HuH-7 (cell line): ENCODE measurements at places on chromosomes 4 and X.

DNA sequence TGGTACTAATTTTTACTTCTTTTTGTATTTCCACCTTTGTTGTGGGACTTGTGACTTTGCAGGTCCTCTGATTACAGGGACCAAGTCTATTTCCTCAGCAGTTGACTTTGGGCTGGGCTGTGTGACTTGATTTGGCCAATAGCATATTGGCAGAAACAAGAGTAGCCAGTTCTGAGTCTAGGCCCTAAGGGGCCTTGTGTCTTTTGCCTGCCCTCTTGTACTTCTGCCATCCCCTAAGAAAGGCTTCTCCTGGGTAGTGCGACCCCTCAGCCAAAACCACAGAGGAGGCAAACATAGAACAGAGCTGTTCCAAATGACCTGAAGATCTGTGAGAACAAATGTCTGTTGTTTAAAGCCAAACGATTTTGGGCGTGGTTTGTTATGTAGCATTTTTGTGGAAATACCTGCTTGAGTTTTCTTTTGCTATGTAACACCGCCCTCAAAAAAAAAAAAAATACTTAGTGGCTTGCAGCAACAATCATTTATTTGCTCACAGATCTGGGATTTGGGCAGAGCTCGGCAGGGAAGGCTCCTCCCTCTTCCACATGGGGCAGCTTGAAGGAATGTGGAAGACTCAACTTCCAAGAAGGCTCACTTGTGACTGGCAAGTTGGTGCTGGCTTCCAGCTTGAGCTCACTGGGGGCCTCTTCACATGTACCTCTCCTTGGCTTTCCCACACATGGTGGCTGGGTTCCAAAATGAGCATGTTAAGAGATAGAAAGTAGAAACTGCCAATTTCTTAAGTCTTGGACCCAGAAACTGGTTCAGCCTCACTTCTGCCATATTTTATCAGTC is 423.0 kb upstream of the CNKSR2 start:
- DNase-seq: no peak

GRCh38 chr4:185343726-185344581 is 51.8 kb downstream of the LRP2BP start:
- no peak for DNase-seq

- DNase-seq: no peak
These were observed 164.3 kb downstream of the GABRB1 start for GRCh38 chr4:47195706-47196105.

- DNase-seq: no peak
These were observed 141.8 kb upstream of the NALF2 start for GRCh38 chrX:69362354-69362753.

DNA sequence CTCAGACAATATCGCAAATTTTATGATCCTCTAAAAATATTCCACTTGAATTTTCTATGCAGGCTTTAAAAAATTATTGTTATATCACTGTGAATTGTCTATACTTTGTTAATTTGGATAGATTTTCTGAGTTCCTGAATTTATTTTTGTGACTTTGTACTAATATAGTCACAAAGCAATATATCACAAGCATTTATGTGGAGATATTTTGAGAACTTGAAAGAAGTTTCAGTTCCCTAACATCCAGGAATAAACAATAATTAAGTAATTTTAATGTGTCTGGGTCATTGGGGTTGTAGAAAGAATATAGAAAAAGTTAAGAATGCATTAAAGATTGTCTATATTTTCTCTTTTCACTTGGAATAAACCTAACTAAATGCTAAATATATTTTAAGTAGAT is 32.0 kb downstream of the CXCL8 start:
- DNase-seq: no peak

DNA sequence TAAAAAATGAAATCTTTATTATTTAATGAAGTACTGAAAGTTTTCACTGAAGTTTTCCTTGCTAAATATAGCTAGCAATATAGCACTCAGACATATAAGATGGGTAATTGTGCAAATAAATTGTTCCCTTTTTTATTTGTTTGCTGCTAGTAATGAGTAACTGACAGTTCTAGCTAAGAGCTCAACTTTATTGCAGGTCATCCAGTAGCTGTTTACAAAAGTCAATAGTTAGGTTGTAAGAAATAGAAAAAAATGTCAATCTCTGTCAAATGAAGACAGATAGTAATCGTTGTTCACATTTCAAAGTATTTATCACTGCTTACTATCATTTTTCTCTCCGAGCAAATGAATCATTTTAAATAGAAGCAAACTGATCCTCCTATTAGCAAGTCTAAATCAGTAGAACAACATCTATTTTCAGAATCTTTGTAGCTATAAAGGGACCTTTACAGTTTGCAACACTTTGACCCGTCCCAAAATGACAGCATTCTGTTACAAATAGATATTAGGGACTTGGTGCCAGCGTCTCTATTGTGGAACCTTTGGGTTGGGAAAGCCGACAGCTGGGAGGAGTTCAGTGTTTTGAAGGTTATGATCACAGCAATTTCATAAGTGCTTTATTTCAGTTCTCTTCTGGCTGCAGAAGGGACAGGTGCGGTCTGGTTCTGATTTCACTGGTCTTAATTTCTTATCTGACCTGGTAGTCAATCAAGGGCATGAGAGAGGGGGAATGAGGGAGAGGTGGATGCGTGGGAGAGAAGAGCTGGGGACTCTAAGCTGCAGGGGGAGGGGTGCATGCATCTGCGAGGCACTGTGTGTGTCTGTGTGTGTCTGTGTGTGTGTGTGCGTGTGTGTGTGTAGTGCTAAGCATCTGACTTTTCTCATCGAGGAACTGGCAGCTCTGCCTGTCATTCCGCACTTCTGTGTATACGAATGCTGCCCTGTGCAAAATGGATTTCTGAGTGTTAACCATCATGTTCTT is 227.9 kb upstream of the PITX2 start:
- DNase-seq: peak; percentile 32

GRCh38 chr4:71334465-71334882 is 4.3 kb upstream of the SLC4A4 start:
- DNase-seq: no peak

GRCh38 chrX:96081891-96082290 is 602.8 kb upstream of the DIAPH2 start:
- DNase-seq: no peak

GRCh38 chr4:71229477-71230270 is 109.1 kb upstream of the SLC4A4 start:
- DNase-seq: peak; percentile 32

GRCh38 chr4:710916-711315 is 5.3 kb downstream of the PCGF3 start:
- DNase-seq: no peak

- no peak for DNase-seq
These were observed 1608.7 kb downstream of the STIM2 start for GRCh38 chr4:28469387-28469786.

GRCh38 chrX:49884290-49884862 is 5.1 kb downstream of the USP27X start:
- DNase-seq: peak; percentile 70

- DNase-seq: no peak
These were observed 71.3 kb upstream of the ACSL1 start for GRCh38 chr4:184896868-184897715.

DNA sequence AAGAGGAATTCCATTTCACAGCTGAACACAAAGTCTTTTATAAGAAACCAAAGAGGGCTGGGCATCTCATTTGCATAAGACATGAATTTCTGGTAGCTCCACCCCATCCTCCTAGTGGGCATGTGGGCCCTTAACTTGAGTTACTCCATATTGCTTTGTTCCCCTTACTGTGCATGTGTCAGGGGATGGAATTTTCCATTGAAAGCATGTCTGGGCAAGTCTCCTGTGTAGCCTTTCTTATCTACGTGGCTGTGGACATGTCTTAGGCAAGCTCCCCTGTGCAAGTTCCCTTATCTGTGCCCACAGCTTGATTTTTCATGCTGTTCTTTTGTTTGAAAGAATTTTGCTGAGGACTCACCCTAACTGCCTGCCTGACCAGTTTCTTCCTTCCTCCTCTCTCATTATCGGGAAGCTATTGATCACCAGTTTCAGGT is 123.5 kb upstream of the JADE1 start:
- DNase-seq: no peak

DNA sequence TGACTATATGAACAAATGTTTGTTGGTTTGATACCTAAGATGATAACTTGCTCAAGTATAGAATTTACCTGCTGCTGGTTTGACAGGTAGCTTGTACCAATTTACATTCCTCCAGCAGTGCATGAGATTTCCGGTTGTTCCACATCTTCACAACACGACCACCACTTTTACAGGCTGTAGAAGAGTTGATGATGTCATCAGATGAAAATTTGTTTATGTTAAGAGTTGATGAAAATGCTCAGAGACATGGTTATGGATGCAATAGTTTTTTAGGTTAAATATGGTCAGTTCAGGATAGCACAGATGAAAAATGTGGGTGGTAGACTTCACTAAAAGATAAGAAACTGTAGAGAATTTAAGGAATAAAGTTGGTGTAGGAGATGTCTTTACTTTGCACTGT is 468.3 kb downstream of the PCDH18 start:
- no peak for DNase-seq

GRCh38 chrX:9471571-9471985 is 6.7 kb downstream of the TBL1X start:
- DNase-seq: no peak

DNA sequence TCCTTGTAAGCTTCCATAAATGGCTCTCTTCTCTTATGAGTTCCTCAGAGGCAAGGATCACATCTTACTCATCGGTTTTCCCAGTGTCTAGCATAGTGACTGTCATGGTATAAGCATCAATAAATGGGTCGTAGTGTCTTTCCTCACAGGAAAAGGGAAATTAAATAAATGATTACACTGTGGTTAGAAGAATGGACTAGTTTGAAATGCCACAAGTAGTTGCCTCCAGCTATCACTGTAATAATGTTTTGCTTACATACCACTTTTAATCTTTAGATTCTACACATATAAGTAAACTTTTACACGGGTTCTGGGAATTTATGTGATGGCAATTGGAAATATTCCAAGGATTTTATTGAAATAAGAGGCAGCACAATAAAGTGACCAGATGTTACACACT is 152.8 kb upstream of the CXorf51A start:
- DNase-seq: no peak

GRCh38 chrX:103783196-103783595 is 6.6 kb downstream of the PLP1 start:
- DNase-seq: no peak

DNA sequence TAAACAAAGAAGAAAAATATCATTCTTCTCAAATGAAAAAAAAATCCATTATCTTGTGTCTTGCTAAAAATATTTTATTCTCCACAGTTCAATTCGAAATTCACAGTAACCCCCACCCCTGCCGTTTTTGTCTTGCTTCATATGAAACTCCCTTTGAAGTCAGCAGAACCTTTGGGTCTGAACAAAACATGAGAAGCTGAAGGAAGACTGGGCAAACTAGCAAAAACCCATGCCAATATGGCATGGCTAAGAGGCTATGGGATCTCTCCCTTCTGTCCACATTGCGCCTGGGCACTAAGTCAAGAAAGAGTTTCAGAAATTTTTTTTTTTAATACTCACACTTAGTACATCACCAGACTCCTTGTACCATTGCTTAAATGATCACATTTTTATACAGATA is 136.0 kb upstream of the SMIM31 start:
- DNase-seq: no peak

DNA sequence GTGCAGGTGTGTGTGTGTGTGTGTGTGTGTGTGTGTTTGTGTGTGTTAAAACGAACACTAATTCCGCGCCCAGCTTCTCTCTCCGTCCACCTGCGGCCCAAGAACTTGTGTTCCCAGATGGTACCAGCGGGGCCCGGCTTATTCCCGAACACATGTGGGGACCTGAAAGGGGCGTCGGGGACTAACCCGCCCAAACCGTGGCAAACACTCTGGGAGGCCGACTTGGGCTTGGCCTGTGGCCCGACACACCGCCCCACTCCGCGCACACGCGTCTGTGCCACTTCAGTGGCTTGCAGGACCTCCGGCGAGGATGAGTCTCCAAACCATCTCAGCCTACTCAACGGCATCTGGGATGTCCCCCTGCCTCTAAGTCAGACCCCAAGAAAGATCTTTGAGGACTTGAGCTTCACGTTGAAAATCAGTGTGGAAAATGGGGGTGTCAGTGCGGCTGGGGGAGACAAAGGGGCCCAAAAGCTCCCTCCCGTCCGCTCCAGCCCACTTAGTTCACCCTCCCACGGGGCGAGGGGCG is 790 bp upstream of the HHIP start:
- no peak for DNase-seq

- no peak for DNase-seq
These were observed 15.0 kb upstream of the TTC29 start for GRCh38 chr4:146960634-146961033.

DNA sequence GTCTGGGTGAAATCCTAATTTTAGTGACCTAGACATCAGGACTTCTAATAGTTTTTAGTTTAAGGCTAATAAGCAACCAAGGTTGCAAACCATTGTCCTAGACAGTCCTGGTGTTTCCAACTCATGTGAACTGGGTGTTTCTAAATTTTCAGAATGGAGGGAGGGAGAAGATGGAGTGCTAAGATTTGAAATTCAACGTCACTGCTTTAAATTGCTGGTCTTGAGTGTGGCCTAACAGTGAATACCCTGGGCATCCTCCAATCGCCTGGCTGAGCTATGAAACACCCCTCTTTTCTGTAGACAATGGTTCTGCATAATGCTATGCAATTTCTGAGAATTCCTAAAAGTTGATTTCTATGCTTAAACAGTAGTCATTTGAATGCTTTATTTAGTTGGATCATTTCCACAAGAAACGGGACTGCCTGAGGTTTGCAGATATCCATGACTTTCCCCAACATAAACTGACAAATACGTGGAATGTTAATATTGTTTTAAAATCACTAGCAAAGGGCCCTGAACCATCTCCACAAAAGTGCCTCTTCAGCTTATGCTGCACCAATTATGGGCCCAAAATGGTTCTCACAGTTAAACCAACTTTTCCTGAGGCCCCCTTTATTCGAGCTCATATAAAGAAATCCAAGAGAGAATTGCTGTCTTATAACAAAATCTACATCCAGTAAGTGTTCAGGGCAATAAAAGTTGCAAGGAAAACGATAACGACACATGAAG is 1.1 kb downstream of the FBXL5 start:
- DNase-seq: no peak

- no peak for DNase-seq
These were observed 59.7 kb upstream of the BCOR start for GRCh38 chrX:40157228-40158035.

- DNase-seq: no peak
These were observed 97.7 kb downstream of the ARHGAP10 start for GRCh38 chr4:147829401-147830101.

GRCh38 chrX:126338916-126339315 is 172.8 kb upstream of the DCAF12L2 start:
- no peak for DNase-seq

DNA sequence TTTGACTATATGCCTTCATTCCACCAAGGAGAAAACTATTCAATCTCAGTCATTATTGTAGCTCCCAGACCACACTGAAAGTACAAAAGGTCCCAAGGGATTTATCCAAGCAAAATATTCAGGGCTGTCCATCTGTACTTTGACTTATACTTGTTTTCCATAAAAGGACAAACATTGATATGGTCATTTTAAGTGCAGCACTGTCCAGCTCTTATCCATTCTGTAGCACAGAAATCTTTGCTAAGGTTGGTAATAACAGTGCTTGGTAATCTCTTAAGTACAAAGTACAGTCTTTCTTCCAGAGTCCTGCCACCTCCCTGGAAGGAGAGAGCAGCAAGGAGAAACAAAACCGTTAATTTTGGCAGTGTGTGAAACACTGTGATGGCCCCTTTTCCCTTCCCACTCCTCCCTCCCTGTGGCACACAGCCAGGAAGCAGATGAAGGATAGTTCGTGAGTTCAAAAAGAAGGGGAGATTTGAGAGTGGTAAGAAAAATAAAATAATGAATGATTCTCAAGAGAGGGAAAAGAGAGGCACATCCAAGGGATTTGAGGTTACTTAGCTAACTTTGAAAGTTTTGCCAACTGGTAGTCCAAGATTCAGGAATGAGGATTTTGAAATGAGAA is 6.8 kb upstream of the CXCL2 start:
- no peak for DNase-seq

- no peak for DNase-seq
These were observed 508.8 kb downstream of the C4orf33 start for GRCh38 chr4:129604632-129605255.
